Brain (organoid and tissue), 16 donors: ENCODE measurements at places on chromosomes 4 and X.

DNA sequence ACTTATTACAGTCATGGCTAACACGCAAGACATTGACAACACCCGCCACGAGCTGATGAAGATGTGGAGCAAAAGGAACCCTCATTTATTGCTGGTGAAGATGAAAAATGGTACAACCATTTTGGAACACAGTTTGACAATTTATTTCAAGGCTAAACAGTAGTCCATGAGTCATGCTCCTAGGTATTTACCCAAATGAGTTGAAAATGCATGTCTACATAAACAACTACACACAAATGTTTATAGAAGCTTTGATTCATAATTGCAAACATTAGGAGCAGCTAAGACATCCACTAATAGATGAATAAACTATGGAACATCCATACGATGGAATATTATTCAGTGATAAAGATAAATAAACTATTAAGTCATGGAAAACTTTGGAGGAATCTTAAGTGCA, 580.1 kb downstream of the RAPGEF2 start:
- no peak for DNase-seq

GRCh38 chrX:71514367-71515037, 18.4 kb upstream of the OGT start:
- DNase-seq = peak; percentile 82

- no peak for DNase-seq
These were observed 30.2 kb upstream of the ELF2 start for GRCh38 chr4:139207247-139207646.

GRCh38 chr4:70505151-70505748, 13.1 kb upstream of the AMTN start:
- peak; percentile 52 for DNase-seq

DNA sequence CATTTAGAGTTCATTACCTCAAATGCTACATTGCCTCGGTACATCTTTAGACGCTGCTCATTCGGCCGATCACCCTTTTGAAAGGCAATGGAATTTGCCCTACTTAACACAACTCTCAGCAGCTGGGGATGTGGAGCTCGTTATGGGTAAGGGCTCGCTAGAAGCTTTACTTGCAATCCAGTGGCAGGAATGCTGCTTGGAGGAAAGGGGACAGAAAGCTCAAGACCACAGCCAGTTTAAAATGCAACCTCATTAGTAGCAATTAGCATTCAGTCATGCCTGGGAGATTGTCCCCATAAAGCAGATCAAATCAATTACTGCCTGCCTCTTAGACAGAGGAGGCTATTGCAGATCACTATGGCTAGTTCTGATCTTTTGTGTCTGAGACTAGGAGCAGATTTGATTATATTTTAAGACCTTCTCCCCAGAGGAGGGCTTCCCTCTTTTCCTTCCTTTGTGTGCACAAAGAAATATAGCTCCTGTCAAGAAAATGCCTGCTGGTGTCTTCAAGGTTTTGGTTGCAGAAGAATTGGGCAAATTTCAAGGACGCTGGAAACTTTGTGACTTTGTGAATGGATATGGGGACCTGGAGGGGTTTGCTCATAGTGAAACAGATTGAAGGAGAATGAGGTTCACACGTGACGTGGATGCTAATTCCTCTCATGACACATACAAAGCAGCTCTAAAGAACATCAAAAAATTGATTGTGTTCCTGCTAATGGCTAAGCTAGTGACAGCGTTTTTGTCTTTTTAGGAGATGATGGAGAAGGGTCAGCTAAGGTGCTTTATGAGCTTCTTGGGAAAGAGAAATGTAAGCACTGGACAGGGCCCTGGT, 237.5 kb upstream of the GLRA2 start:
- DNase-seq = peak; percentile 48

DNA sequence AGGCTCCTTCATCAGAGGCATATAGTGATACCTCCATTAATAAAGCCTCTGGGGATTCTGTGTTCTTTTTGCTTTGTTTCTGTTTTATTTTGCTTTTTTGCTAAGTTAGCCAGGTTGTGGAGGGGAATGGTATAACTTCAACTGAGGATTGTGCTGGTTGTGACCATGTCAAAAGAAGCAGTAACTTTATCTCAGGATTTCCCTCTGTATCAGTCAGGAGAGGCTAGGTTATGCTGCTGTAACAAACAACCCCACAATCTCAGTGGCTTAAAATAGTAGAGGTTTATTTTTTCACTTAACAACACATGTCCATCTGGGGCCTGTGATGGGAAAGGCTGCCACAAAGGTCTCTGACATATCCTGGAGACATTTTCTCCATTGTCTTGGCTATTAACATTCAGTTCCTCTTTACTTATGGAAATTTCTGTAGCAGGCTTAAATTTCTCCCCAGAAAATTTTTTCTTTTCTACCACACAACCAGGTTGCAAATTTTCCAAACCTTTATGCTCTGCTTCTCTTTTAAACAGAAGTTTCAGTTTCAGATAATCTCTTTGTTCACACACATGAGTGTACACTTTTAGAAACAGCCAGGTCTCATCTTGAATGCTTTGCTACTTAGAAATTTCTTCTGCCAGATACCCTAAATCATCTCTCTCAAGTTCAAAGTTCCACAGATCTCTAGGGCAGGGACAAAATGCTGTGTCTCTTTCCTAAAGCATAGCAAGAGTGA, 64.7 kb downstream of the UCHL1 start:
- DNase-seq = no peak

GRCh38 chr4:23736466-23736865, 153.4 kb downstream of the PPARGC1A start:
- DNase-seq = no peak

GRCh38 chr4:139975830-139976272, 178.1 kb downstream of the MAML3 start:
- DNase-seq = no peak

GRCh38 chrX:139086246-139086645, 374.7 kb upstream of the FGF13 start:
- DNase-seq = no peak

DNA sequence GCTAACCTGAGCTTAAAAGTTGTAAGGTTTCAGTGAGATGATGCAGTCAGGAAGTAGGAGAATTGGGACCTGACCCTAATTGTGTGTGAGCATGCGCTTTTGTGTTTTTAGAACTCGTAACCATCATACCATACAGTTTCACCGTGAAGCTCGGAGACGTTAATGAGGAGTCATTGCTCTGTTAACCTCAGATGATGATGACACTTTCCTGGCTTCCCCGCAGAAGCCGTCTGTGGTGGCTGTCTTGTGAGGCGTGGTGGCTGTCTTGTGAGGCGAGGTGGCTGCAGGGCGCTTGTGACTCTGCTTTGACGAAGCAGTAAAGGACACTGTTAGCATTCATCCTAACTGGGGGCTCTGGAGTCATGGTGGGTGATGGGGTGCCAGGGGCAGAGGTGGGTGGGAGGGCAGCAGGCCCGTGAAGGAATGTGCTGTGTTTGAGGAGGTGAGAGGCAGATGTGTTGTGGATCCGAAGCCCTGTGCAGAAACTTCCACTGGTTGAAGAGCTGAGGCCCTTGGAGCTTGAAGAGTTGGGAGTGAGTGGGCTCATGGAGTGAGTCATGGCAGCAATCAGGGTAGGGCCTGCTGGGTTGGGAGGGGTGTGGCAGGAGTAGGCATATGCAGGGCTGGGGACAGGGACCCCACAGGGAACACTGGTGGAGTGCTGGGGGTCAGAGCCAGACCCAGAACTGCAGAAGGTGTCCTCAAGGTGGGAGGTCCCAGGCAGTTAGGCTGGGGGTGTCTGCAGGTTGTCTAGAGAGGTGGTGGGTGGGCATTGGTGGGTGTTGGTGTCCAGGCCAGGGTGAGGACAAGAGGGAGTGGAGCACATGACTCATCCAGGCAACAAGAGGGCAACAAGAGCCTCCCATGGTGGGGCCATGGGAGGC, 57.4 kb downstream of the NSD2 start:
- DNase-seq = no peak

GRCh38 chr4:183256756-183257385, 63.2 kb downstream of the CLDN22 start:
- DNase-seq = peak; percentile 62

DNA sequence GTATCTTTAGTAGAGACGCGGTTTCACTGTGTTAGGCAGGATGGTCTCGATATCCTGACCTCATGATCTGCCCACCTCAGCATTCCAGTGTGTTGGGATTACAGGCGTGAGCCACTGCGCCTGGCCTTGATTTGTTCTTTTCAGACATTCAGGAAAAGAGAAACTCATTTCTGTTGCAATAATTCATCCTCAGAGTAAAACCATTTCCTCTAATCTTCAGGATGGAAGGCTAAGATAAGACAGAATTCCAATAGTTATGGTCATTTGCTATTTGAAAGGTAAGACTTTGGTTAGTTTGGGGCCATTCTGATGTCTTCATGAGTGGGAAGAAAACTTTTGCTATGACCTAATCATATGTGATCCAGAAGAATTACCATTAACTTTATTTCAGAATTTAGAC, 83.0 kb downstream of the LRP2BP start:
- DNase-seq = no peak

DNA sequence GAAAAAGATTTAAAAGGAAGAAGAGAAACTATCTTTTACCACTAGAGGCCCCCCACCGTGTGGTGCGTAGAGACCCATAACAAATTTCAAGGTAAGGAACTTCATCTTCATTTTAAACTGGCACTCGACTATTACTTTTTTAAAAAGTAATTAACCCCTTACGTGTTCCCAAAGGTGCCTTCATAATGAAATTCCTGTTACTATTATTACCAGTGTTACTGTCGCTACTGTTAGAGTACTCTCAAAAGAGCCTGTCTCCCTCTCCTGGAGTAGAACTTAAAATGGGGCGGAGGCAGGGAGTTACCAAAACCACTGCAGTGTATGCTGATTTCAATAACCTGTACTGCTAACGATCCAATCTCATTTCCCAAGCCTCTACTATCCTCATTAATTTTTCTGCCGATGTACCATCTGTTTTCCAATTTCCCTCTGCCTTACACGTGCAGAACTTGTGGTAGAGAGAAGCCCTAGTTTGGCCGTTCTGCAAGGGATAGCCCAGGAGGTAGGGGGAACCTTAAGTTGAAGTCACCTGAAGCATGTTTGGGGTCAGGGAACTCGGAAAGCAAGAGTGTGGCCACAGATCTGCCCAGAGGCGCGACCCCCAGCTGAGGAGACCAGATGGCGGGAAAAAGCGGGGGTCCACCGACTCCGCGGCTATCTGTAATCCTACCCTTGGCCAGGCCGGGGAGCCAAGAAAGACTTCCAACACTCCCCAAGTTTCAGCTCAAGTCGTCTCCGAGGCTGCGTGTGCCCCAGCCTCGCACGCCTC, 720 bp upstream of the STK26 start:
- DNase-seq = no peak

GRCh38 chr4:108141213-108141950, 27.4 kb downstream of the LEF1 start:
- peak; percentile 37 for DNase-seq

- DNase-seq = no peak
These were observed 86.7 kb downstream of the PSAPL1 start for GRCh38 chr4:7347981-7348380.

- DNase-seq = no peak
These were observed 281.6 kb downstream of the KLHL13 start for GRCh38 chrX:117835034-117835433.

DNA sequence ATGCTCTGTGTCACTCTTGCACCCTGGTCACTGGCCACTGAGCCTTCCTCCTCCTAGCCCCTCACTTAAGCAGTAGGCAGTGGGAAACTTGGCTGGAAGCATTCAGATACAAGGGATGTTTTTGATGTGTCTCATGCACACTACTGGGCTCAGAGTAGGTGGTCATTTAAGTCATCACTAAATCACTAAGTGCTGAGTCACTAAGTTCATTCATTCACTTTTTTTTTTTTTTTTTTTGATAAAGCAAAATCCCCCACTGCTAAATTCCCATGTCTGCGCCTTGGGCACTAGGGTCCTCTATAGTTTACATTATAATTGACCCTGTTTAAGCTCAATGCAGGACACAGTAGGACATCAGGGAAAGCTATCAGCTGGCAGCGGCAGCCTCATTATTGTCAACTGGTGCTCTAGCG, 182.4 kb upstream of the MBNL3 start:
- no peak for DNase-seq

DNA sequence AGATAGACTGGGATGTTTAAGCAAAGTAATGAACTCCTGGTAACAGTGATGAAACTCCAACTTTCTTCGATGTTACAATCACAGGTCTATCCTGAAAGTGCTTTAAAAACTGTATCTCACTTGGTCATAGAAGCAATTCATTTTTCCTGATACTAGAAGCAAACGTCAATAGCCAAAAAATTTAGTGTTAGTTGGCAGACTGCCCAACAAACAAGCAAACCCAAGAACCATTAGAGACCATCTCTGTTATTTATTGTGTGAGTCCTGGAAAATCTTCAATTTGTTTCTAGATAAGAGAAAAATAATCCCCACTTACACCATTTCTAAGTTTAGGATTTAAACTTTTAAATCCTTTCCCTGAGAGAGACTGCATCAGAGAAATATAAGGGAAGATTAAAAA, 553.9 kb downstream of the INPP4B start:
- no peak for DNase-seq

DNA sequence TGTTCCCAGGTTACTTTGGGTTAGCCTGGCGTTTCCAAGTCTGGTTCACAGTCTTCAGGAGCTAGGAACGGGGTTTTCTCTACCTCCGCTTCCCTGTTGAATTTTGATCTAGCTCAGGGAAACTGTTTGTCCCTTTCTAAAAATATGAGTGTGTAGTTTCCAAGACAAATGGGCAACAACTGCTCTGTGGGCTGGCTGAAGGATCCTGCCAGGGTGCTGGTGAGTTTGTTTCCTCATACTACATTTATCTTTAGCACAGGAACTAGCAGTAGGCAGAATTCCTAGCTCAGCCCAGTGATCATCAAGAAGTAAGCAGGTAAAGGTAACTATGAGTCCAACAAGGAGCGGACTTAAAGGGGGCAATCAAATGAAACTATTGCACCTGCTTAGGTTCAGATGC, 13.3 kb upstream of the FAM47E start:
- DNase-seq = no peak

DNA sequence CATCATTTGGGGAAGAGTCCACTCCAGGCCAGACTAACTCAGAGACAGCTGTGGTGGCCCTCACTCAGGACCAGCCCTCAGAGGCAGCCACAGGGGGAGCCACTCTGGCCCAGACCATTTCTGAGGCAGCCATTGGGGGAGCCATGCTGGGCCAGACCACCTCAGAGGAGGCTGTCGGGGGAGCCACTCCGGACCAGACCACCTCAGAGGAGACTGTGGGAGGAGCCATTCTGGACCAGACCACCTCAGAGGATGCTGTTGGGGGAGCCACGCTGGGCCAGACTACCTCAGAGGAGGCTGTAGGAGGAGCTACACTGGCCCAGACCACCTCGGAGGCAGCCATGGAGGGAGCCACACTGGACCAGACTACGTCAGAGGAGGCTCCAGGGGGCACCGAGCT, 3.3 kb upstream of the ERAS start:
- DNase-seq = peak; percentile 18

- DNase-seq = no peak
These were observed 344.2 kb downstream of the MAPK10 start for GRCh38 chr4:86015412-86016350.
